ENCODE measurements at places on chromosomes 6 and 20.

- no peak for DNase-seq
These were observed 115.9 kb downstream of the BMP7 start for GRCh38 chr20:57150559-57150958.

DNA sequence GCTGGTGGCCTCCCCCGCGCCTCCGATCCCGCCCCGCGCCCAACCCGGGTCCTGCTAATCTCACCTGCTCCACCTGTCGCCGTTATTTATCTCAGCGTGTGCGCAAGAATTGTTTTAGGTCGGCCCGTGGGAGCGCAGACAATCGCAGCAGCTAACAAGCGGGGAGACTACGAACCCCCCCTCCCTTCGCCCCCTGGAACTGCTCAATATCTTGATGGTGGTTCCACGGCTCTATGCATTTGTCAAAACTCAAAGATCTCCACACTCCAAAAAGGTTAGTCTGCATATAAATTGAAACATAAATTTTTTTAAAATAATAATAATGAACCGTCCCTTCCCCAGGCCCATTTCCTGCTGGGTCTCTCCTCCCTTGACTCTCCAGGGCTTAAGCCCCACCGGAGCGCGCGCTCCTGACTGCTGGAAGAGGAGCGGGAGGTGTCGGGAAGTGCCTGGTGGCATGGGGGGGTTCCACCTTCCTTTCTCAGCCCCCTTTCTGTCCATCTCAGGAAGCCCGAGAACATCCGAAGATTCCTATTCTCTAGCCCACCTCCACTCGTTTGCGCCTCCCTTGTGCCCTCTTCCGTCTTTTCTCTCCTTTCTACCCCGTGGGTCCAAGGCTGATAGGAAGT lies 1.6 kb upstream of the MDGA1 start:
- DNase-seq: no peak

DNA sequence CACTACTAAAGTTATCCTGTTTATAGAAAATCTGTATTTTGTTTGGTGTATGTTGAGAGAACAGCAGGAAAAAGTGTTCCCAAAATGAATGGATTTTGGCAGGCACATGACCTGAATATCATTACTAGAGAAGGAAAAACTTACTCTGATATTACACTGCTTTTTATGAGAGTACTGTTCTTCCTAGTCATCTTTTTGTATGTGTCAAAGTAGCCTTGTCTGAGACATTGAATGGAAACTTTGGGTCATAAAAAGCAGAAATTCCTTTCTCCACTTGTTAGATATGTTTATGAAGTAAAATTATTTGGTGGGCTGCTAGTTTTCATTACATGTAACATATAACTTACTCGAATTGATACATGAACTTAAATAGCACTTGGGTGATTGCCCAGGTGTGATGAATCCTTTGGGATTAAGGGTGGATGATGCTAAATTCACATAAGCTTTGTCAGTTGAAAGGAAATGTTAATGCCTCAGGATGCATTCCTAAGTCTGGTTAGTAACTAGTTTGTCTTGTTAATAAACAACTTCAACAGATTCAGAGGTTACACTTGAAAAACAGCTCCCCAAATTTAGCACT lies 206.7 kb downstream of the CENPW start:
- DNase-seq: no peak

DNA sequence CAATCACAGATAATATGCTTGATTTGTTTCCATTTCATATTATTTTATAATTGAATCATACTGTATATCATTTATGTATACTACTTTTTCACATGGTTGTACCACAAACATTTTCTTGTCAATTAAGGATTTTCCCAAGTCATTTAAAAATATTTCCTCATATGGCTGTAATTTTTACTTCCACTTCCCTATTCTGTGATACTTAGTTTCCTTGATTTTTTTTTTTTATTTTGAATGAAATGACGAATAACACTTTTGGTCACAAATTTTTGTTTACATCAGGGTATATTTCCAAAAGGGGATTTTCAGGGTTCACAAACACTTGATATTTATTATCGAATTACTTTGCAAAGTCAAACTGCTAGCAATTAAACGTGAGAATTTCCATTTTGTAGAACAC lies 515.6 kb downstream of the KIF16B start:
- DNase-seq: no peak

DNA sequence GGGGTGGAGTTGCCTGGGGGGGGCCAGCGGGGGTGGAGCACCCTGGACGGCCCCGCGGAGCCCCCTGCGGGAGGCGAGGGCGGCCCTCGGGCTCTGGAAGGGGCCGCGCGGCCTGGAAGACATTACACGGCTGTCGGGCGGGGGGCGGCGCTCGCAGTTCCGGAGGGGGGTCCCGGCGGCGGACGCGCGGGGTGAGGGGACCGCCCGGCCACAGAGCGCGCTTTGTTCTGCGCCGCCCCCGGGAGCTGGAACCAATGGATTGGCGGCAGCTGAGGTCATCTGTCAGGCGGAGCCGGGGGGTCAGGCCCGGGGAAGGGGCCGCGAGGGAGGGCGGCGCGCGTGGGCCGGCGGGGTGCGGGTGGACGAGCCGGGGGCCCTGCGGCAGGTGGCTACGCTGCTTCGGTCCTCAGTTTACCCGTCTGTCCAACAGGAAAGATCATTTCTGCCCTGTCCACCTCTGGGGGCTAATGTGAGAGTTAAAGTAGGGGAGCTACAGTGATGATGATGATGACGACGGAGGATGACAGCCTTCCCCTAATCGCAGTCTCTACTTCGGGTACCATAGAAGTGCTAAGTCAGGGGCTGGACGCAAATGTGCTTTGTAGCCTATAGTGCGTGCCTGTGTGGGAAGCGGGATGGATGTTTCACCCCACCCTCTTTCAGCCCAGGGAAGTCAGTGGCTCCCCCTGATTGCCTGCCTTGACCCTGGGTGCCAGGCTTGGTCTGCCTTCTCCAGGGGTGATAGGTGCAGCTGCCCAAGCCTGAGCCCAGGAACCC lies 10.4 kb downstream of the SRXN1 start:
- DNase-seq: no peak

GRCh38 chr6:35474131-35474941 lies 6.1 kb downstream of the RPL10A start:
- DNase-seq: peak; percentile 18

DNA sequence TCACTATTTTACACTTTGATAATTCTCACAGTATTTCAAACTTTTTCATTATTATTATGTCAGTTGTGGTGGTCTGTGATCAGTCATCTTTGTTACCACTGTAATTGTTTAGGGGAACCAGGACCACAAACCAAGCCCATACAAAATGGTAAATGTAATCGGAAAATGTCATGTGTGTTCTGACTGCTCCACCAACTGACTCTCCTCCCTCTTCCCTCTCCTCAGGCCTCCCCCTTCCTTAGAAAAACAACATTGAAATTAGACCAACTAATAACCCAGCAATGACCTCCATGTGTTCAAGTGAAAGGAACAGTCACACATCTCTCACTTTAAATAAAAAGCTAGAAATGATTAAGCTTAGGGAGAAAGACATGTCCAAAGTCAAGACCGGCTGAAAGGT lies 63.8 kb downstream of the GMDS start:
- DNase-seq: no peak

DNA sequence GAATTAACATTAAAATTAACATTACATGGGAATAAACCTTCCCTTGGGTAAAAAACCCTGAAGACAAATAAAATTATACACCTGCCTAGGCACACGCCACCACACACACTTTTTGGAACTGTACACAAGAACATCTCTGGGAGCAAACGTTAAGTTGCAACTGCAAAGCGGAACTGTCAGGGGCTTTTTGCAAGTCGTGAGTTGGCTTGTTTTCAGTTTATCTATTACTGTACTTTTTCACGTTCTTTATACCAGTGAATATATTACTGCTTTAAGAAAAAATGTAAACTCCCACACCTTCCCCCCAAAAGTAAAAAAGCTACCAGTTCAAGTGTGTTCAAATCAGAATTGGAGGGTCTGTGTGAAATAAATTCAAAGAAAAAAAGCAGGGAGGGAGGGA lies 65.5 kb upstream of the NFATC2 start:
- no peak for DNase-seq

- DNase-seq: no peak
These were observed 6.9 kb upstream of the FAM162B start for GRCh38 chr6:116772450-116772849.

DNA sequence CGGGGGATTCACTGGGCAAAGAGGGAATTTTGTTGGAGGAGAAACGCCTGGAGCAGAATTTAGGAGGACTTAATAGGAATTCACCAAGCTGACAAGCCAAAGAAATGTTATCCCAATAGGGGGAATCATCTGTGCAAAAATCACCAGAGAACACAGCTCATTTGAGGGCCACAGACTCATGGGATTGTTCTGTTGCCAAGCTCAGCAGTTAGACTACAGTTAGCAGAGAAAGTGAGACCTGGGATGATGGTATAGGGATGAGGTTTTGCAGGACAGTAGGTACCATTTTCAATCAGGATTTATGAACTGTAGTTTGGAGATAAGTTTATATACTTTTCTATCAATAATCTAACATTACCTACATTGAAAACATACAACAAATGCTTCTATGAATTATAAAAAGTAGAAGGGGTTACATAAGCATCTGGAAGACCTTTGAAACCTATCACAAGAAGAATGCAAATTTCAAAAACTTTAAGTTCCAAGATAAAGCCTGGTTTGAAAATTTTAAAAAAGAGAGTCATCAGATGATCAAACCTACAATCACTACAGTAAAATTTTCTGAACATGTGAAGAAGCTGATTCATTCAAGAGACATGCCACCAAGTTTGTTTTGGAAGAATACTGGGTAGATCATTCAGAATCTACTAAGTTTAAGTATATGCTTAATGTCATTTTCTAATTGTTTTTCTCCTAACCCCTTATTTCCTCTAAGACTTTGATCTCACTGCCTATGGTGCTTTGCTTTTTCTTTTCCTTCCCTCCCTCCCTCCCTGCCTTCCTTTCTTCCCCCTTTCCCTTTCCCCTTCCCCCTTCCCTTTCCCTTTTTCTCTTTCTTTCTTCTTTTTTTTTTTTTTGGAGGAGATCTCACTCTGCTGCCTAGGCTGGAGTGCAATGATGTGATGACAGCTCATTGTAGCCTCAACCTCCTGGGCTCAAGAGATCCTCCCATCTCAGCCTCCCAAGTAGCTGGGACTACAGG lies 81.5 kb downstream of the KIF13A start:
- DNase-seq: no peak

DNA sequence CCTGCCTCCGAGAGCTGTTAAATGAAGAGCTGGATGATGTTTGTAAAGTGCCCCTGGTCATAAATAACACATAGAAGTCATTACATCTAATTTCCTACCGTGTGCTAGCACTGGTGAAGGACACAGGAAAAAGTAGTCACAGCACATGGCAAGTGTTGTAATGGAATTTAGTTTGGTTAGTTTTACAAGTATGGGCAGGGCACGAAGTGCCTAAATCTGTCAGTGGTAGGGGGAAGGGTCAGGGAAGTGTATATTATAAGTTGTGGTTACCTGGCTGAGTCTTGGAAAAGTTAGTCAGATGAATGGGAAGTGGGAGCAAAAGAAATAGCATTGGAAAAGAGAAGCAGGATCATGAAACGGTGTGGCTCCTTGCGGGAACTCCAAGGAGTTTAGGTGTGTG lies 1.6 kb downstream of the RIPPLY2 start:
- DNase-seq: no peak

GRCh38 chr6:68069921-68070710 lies 565.0 kb upstream of the ADGRB3 start:
- DNase-seq: no peak

- no peak for DNase-seq
These were observed 42.2 kb downstream of the CDH26 start for GRCh38 chr20:60000271-60001042.

DNA sequence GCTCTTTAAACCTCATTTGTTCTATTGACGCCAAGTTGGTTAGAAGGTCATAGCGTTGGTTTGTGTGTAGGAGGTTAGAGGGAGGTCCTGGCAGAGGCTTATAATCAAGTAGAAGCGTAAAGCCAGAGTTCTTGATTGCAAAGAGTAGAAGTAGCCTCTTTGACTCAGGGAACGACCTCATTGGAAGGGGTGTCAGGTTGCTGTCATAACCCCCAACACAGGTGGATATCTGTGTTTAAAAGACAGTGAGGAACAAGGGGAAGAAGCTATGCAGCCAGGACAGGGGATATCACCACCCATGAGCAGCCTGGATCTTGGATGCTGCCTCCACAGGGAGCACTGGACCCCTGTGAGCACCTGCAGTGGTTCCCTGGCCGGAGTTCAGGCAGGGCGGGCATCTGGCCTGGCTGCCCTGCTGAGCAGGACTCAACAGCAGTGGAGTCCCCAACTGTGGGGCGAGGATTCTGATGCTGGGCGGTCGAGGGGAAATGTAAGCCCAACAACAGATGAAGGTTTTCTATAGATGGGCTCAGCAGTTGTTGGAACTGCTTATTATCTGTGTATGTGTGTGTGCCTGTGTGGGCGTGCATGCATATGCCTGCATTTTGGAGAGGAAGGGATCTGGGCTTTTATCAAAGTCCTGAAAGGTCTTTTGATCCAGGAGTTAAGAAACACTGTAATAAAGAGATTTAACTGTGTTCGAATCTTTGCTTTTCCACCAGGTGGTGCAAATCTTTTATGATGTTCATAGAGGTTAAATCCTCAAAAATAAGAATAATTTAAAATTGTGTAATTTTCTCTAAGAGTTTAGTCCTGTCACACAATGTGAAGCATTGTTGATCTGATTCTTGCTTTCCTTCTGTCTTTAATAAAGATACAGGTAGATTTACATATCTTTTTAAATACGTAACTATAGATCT lies 27.7 kb downstream of the HIVEP1 start:
- no peak for DNase-seq

DNA sequence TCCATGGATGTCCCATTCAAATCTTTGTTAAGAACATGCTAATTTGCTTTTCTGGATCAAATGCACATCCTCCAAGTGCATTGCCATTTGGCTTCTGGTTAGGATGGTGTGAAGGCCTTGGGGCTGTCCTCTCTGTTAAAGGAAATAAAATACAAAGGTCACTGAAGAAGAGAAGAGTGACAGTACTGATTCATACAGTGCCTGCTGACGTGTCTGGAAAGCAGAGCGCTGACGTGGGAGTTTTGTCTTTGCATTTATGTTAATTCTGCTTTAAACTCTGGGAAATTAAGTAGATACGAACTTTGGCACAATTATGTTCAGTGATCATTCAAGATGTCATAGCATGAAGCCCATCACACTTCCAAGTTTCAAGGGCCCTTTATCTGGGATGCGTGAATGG lies 33.2 kb downstream of the SYNDIG1 start:
- no peak for DNase-seq

- DNase-seq: no peak
These were observed 110.1 kb upstream of the SIM1 start for GRCh38 chr6:100574836-100575235.

GRCh38 chr6:37338745-37339255 lies 15.0 kb upstream of the RNF8 start:
- DNase-seq: no peak

- no peak for DNase-seq
These were observed 43.1 kb downstream of the MICA start for GRCh38 chr6:31446481-31446880.

DNA sequence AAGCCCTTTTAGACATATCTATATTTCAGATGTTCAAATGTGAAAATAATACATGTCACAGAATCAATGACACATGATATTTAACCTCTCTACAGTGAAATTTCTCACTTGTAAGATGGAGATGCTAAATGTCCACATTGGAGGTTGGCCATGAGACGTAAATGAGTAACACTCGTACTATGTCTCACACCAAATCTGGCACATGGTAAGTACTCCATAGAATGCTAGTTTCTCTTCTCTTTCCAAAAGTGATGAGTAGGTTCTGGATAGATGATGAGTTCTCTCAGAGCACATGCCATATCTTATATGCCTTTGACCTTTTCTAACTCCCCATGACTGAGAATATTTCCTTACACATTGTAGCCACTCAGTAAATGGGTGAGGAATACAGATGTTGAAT lies 17.7 kb downstream of the GFOD1 start:
- no peak for DNase-seq

Measured in stimulated activated CD4-positive, alpha-beta T cell treated with anti-CD3 and anti-CD28 coated beads, Interleukin-4, amount 100 ng/mL, for 4 hours (primary cell).